ENCODE measurements at places on chromosomes 3 and 15.
A peak's percentile ranks its signal among the peaks of the same experiment; 100 is the strongest.

DNA sequence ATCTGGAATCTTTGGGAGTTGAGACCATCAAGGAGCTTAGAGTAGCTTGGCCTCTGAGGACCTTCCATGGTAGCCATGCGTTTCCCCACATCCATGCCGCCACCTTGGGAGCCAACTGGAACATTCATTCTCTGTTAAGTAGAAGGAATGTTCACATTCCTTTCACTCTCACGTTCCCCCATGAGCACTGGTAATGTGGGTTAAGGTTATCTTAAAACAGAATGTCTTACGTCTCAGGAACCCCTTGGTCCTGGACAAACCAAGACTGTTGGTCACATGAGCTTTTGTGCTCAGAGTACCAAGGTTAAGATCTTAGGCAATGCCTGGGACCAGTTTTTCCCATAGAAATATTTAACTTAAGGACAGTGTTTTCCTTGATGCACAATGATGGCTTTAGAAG, 211.7 kb upstream of the UBE2E1 start:
- DNase-seq: no peak

DNA sequence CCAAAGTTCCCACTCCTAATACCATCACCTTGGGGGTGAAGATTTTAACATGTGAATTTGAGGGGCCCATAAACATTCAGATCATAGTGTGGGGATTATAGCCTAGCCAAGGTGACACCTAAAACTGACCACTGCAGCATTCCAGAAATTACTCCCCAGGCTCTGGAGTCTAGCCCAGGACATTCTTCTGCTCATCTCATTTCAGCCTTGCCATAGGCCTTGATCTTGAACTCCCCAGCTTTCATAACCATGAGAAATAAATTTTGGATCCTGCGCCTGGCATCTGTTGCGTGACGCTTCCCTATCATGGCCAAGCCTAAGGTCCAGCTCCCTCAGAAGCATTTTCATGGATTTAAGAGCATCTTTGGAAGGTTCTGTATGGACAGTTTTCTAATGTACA, 502.9 kb upstream of the THBS1 start:
- DNase-seq: no peak

- DNase-seq: no peak
Measured at GRCh38 chr3:100761951-100762350, 52.7 kb downstream of the TFG start.

- peak; percentile 87 for DNase-seq
Measured at GRCh38 chr15:85793641-85794597, 806 bp downstream of the KLHL25 start.

All from NCI-H1417 (cell line).